ENCODE measurements at places on chromosomes 2 and 18.

- DNase-seq: no peak
Measured at GRCh38 chr2:226497146-226497909, 302.3 kb downstream of the IRS1 start.

GRCh38 chr2:239348563-239349452 is 52.0 kb downstream of the HDAC4 start:
- DNase-seq: no peak

- no peak for DNase-seq
Measured at GRCh38 chr18:59026831-59027410, 112.8 kb upstream of the SEC11C start.

DNA sequence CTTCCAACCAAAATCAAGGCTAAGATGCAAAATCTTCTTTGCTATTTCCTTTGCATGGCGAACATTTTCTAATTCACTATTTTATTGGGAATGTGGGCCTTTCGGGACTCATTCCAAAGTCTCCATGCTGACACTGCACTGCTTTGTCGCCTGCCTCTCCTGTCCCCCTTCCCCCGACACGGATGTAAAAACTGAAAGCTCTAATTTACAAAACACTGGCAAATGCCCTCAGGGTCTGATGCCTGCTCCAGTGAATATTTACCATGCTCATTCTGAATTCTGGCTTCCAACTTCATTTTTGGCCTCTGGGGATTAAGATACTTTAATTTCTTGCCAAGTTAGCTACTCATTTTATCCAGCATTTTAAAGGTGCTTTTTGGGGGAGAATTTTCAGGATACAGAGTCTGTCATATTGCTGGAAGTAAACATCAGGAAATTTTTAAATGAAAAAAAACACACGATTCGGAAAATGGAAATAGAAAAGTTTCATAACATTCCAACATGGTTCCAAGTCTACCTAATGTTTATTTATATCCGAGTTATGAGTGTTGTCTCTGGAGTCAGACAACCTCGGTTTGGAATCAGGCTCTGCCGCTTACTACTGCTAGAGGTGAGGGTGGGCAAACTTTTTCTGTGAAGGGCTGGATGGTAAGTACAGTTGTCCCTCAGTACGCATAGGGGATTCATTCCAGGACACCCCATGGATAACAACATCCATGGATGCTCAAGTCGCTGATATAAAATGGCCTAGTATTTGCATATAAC is 14.6 kb upstream of the LTBP1 start:
- no peak for DNase-seq

DNA sequence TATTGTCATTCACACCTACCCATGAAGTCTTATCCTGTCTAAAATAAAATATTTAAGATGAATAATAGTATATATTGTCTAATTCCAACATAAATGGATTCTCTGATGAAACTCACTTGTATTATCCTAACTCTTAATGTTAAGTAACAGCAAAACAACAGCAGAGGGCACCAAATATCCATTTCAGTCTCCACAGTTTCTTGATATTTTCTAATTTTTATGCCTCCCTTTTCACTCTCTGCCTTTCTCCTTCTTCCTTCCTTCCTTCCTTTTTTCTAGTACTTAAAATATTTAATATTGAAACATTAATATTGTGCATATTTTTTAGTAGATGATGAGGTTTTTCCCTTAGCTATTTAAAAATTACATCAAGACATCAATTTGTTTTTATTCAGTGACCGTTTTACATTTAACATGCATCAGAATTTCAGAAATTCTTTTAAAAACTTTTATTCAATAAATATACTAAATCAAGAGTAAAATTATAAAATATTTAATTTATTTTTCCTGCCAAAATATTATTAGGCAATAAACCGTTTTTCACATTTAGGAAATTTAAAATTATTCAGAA is 97.6 kb downstream of the WDR7 start:
- DNase-seq: no peak

GRCh38 chr18:57754577-57755338 is 48.4 kb downstream of the ATP8B1 start:
- DNase-seq: no peak

GRCh38 chr2:181466661-181467576 is 9.7 kb downstream of the ITGA4 start:
- DNase-seq: peak; percentile 67

GRCh38 chr2:181457741-181458425 is 697 bp downstream of the ITGA4 start:
- peak; percentile 11 for DNase-seq

GRCh38 chr18:63109022-63109421 is 210.5 kb downstream of the BCL2 start:
- DNase-seq: no peak

DNA sequence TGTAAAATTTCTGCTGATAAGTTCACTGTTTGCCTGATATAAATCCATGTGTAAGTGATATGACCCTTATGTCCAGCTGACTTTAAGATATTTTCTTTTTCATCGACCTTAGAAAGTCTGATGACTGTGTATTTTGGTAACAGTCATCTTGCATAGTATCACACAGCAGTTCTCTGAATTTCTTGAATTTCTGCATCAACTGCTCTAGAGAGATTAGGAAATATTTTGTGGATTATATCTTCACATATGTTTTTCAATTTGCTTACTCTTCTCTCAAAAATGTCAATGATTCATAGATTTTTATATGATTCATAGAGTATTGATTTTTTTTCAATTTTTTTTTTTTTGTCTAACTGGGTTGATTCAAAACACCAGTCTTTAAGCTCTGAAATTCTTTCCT is 945.3 kb downstream of the TRIB2 start:
- no peak for DNase-seq

GRCh38 chr2:61229936-61230335 is 67.9 kb downstream of the C2orf74 start:
- no peak for DNase-seq

DNA sequence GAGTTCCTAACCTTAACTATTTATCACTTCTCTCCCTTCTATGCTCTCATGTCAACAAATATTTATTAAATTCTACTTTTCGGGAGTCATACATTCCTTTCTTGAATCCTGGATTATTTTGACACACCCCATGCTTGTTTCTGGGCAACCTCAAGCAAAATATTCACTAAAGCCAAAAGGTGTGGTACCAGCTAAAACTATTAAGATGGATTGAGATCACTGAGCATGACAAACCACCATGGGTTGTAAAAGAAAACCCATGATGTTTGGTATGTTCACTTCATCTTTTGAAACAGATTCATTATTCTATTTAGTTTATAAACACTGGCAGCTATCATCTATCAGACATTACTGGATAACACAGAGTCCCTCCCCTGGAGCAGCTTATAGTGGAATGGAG is 32.5 kb downstream of the DPP4 start:
- no peak for DNase-seq

DNA sequence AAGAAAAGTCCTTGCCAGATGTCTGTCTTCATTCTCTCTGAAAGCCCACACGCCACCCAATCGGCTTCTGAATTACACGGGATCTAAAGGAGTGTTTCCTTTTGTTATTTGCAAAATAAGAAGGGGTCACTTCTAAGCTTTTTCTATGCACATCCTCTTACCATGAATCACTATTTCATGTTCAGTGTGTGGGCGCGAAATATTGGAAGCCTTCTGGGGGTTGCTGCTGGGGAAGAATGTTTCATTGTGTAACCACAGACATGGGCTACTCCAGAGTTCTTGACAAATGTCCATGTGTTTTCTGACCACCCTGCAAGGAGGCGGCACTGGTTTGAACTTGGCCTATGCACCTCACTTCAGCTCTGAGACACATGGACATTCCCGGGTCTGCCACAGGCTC is 133.6 kb upstream of the APCDD1 start:
- no peak for DNase-seq

DNA sequence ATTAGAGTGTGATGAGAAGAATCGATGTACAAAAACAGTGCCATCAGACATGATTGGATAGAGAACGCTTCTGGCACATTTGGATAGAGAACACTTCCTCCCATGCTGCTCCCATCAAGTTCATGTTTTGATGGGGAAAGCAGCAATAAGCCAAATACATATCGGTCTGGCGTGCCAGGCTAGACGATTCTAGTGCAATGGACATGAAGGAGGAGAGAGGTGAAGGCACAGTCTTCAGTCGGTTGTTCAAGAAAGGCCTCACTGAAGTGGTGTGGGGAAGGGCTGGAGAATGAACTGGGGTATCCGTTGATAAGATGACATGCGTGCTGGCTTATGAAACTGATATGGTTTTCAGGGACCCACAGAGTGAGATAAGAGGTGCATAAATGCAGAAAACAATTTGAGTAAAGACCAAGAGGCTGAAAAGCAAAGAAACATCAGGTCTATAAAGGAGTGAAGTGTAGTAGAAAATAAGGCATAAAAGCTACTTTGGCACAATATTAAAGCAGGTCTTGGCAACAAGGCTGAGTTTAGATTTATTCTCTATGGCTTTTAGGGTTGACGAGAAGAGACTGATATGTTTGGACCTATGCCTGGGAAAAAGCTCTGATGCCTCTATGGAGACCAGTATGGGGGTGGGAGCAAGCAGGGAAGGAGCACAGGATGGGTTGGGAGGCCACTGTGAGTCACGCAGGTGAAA is 117.6 kb upstream of the PIEZO2 start:
- DNase-seq: no peak

GRCh38 chr18:44123743-44124142 is 556.9 kb upstream of the SETBP1 start:
- DNase-seq: no peak

GRCh38 chr2:41400088-41400665 is 647.6 kb upstream of the PKDCC start:
- no peak for DNase-seq

GRCh38 chr2:46136481-46136880 is 160.7 kb upstream of the EPAS1 start:
- DNase-seq: no peak

Data from T-cell (primary cell).